ENCODE measurements at places on chromosomes 7 and 10. TPM values are rescaled to one million over a fixed set of nuclear protein-coding genes. Genes with fewer than 3 reads are reported as not detected.

DNA sequence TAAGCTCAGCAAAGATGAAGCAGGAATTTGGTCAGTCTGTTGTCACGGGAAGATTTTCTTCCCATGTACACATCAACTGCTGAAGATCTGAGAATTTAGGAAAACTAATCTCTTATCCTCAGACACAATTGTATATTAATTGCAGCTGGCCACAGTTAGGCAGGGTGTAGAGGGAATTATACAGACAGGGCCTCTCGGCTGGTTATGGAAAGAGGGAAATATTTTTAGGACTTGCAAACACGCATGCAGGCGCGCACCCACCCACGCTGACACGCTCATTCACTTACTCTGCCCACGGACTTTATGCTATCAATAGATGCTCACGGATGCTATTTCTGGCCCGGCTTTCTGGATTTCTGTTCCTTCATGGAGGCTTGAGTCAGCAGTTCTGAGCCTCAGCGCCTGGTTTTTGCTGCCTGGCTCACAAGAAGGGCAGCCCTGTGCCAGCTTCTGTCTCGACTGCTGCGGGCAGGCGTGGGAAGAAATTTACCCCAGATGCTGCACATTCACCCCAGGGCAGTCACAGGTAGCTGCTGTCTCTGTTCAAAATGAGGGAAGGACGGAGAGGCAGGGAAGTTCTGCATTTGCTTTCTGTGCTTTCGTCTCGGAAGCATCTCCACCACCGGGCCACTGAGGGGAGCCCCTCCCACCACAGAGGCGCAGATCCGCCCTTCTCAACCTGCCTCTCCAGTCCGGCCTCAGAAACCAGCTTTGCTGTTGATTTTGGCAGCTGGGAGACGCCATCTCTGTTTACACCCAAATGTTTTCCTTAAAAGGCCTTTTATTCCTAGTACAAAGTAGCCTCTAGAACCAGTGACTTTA lies 116.3 kb upstream of the BTBD16 start:
- no peak for DNase-seq

DNA sequence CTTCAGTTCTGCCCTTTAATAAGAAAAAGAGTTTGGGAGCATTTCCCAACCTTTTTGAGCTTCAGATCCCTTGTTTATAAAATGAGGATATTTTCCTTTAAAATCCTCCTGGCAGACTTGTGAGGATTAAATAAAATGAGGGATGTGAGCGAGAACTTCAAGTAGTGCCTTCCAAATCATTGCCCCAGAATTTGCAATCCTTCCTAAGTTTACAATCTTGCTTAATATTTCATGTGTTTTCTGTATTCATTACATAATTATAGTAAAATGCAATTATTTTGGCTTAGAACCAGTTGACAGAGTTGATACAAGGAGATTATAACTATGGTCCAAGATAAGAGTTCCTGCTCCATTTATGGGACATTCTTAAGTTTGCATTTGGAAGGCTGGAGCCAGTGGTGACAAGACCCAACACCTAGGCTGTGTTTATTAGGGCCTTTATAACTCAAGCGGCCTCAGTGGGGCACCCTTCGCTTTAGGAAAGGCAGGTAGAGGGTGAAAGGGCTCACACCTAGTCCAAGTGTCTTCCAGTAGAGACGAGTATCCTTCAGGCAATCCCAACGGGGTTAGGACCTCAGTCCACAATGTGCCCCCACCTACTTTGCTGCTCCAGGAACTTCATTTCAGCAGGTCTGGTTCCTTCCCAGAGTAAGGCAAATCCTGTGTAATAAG lies 317.5 kb downstream of the WDR11 start:
- no peak for DNase-seq

The XRCC2 gene
- total RNA-seq = 0.32 TPM

GRCh38 chr7:35802649-35803048 lies 1.8 kb downstream of the SEPTIN7 start:
- no peak for DNase-seq

- DNase-seq = no peak
Observed at GRCh38 chr7:159192725-159193453, 48.2 kb upstream of the VIPR2 start.

The NEUROD6 gene
- not detected for total RNA-seq

The BZW2 gene
- 59.4 TPM for total RNA-seq

GRCh38 chr10:69418052-69418752 lies 1.5 kb upstream of the TACR2 start:
- no peak for DNase-seq

GRCh38 chr7:98698976-98699375 lies 81.9 kb downstream of the NPTX2 start:
- no peak for DNase-seq

The CALML3 gene
- total RNA-seq = not detected

Data from omental fat pad (tissue), 4 donors.